GM13977 (cell line): ENCODE measurements at places on chromosomes 3 and 15.
A peak's percentile ranks its signal among the peaks of the same experiment; 100 is the strongest.

DNA sequence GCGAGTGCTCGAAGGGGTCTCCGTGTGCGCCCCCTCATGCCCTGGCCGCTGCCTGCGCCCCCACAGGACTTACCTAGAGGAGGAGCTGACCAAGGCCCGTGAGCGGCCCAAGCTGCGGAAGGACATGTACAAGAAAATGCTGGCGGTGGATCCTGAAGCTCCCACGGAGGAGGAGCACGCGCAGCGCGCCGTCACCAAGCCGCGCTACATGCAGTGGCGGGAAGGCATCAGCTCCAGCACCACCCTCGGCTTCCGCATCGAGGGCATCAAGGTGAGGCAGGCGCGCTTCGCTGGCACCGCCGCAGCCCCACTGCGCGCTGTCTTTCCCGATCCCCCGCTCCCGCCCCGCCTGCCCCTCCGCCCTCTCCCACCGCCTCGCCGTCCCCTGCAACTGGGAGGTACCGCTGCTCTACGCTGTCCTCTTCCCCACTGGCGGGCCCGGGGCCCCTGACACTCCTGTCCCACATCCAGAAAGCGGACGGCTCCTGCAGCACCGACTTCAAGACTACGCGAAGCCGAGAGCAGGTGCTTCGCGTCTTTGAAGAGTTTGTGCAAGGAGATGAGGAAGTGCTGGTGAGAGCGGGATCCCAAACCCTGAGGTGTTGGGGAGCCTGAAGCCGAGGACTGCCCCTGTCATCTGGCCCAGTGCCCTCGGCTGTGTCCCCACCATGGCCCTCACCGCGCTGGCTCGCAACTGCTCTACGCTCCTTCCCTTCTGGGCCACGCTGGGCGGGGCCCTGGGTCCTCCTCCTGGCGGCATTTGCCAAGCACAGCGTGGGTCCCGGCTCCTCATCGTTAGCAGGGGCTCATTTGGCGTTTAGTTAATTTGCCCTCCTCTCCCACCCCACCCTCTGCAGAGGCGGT lies 8.5 kb downstream of the ITPKA start:
- DNase-seq: peak; percentile 69

DNA sequence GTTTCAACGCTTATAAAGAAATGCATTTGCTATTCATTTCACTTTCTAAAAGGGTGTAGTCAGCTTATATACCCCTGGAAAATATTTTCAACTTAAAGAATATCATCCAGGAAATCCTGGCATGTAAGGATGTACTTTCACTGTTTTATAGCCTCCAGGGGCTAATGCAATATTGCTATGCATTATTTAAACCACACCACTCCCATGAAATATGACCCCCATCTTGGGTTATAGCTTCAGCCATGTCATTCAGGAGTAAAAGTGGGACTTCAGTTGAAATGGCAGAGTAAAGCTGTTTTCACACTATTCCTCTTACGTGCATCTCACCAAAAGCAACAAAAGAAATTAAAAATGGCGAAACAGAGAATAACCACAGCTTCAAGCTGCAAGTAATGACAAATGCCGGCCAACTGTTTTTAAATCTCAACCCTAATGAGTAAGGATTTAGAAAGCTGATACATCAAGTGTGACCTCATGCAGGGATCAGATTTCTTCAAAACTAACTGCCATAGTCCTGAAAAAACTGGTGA lies 84.5 kb downstream of the COL6A6 start:
- DNase-seq: no peak

- DNase-seq: no peak
These were observed 48.9 kb downstream of the CD200R1 start for GRCh38 chr3:112925969-112926368.

DNA sequence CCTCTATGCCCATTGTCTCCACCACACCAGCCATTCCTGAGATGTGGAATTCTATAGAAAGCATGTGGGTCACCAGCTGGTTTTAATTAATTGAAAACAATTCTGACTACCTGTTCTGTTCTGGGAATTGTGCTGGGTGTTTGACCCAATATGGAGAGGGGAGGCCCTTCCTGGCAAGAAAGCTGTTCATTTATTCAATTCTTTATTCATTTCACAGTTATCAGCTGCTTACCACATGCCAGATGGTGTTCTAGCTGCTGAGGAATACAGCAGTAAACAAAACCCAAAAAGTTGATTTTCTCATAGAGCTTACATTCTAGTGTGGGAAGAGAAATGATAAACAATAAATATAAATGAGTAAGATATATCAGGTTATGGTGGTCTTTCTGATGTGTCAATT lies 296.1 kb upstream of the RASGRP1 start:
- no peak for DNase-seq

GRCh38 chr3:24494618-24495325 lies at the start of gene THRB:
Gene THRB, minus strand, starts transcription at chr3:24494850.
- peak; percentile 74 for DNase-seq

DNA sequence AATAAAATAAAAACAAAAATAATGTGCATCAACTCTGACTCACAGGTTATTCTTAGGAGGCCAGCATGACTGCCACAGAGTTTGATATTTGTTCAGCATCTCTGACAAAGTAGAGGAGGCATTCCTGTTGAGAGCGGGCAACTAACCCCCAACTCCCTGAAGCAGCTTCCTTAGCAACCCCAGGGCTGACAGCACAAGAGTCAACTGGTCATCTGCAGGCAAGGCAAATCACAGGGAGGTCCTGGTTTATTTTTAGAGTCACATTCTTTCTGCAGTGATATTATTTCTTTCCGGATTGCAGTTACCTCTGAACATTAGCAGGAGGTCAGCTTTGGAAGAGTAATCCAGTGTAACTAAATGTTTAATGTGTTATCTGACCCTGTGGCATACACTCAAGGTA lies 273.0 kb downstream of the PLCL2 start:
- no peak for DNase-seq

DNA sequence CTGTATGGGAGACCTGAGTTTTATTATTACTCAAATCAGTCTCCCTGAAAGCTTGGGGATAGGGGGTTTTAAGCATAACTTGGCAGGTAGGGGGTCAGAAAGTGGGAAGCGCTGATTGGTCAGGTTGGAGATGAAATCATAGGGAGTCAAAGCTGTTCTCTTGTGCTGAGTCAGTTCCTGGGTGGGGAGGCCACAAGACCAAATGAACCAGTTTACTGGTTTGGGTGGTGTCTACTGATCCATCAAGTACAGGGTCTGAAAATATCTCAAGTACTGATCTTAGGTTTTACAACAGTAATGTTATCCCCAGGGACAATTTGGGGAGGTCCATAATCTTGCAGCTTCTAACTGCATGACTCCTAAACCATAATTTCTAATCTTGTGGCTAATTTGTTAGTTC lies 17.8 kb upstream of the IQCF6 start:
- no peak for DNase-seq

DNA sequence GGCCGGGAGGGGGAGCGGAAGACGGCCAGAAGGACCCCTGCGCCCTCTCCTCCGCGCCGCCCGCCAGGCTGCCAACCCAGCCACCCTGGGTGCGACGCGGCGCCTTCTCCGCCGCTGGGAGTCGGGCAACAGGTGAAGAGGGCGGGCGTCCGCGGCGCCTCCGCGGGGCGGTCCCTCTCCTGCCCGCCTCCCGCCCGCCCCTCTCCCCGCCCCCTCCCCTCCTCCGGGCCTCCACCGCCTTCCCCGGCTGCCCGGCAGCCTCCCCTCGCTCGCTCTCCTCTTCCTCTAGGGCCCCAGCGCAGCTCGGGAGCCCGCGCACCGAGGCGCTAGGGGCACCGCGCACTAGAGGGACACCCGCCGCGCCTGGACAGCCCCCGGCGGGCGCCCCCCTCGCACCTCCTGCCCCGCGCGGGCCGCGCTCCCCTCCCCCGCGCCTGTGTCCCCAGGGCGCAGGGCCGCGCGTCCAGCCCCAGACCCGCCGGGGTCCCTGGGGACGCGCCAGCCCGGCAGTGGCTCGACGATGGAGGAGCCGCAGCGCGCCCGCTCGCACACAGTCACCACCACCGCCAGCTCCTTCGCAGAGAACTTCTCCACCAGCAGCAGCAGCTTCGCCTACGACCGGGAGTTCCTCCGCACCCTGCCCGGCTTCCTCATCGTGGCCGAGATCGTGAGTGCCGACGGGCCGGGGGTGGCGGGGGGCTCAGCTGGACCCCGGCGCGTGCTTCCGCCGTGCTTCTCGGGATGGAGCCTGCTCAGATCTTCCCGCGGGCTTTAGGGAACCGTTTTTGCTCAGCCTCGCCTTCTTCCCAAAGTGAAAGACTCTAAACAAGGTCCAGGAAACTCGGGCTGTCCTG lies at the start of gene CMTM8:
TSS of gene CMTM8 (plus strand) at position 228 of the 854 bp plus-strand sequence. CDS start at position 521, 293 bp downstream.
- DNase-seq: peak; percentile 84

DNA sequence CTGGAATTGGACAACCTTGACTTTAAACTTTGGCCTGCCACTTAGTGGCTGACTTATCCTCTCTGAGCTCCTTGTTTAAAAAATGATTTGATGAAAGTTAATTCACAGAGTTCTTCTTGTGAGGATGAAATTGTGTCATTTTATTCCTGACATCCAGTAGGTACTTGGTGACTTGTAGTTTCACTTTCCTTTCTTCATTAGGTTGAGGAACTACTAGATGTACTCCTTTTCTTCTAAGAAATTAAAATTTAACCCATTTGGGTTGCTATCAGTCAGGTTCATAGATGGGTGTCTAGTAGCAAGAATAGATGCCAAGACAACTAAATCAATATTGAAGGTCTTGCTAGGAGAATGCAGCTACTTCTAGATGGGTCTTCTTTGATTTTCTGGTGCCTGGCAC lies 5.2 kb downstream of the NR1D2 start:
- no peak for DNase-seq

- no peak for DNase-seq
These were observed 93.6 kb upstream of the COL8A1 start for GRCh38 chr3:99544786-99545281.

GRCh38 chr3:155488671-155489070 lies 195.2 kb upstream of the STRIT1 start:
- no peak for DNase-seq
